ENCODE measurements at places on chromosomes 7 and 10.
A peak's percentile ranks its signal among the peaks of the same experiment; 100 is the strongest.

DNA sequence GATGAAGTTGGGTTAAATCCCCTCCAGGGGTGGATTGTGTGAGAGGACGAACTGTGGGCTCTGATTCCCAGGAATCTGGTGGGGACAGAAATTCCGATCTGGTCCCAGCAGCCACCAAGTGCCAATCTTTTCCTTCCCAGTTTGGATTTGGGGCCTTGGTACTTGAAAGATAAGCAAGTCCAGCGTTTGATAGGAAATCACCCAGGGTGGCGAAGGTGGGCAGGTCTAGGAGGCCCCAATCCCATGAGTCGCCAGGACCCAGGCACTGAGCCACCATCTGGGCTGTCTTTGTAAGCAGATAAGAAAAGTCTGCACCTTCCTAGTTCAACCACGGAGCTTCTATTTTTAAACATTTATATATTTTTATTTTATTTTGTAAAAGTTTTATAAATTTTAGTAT is 122.6 kb upstream of the LSM8 start:
- DNase-seq: no peak

GRCh38 chr10:94496646-94497045 is 48.9 kb upstream of the HELLS start:
- no peak for DNase-seq

GRCh38 chr10:102131286-102132170 is 1.3 kb upstream of the PPRC1 start:
- DNase-seq: no peak

DNA sequence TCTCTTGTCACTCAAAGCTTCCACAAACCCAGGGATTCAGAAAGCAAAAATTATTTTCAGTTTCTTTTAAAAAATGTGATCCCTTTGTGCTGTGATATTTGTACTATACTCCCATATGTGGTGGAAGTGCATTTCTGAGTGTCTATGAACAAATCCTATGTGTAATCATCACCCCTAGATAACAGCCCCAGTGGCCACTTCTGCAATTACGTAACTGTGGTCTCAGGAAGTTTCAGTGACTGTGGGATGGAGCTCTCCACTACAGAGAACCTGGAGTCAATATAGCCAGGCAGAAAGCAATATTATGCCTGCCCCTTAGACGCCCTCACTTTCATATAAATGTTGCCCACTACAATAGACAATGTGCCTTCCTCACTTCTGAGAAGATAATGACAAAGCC is 1101.7 kb upstream of the GHITM start:
- no peak for DNase-seq

- peak; percentile 86 for DNase-seq
Observed at GRCh38 chr7:38215735-38216670, 38.0 kb downstream of the STARD3NL start.

DNA sequence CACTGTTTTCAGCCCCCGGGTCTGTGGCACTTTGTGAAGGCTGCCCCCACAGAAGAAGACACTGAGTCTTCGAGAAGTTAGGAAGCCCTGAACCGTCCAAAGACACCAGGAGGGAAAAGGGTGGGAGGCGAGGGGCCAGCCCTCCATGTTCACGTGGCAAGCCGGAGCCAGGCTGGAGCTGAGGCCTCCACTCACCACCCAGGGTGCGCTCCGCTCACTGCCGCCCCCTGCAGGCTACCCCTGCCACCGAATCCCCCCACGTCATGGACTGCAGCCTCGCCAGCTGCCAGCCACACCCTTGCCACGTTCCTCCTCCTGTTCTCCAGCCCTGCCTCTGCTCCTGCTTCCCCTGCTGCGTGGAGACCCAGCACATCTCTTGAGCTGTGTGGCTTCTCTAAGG is 59.0 kb upstream of the EN2 start:
- DNase-seq: no peak

- no peak for DNase-seq
Observed at GRCh38 chr10:110430340-110431273, 67.1 kb upstream of the DUSP5 start.

- DNase-seq: no peak
Observed at GRCh38 chr7:92292981-92293380, 47.2 kb downstream of the ANKIB1 start.

DNA sequence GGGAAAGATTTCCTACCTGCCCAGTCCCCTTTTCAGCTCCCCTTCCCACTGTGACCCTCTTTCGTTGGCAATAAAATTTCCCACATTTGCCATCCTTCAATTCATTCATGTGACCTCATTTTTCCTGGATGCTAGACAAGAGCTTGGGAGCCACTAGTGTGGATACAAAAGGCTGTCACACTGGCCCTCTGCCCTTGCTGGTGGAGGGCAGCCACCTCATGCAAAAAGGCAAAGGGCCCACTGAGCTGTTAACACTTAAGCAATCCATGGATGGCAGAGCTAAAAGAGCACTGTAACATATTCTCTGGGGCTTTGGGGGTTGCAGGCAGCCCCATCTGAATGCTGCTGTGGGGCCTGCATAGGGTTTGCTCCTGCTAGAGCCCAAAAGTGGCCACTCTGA is 315.1 kb downstream of the NEBL start:
- no peak for DNase-seq

Measured in urothelium cell line (cell line).